ENCODE measurements at places on chromosomes 7 and 10.

DNA sequence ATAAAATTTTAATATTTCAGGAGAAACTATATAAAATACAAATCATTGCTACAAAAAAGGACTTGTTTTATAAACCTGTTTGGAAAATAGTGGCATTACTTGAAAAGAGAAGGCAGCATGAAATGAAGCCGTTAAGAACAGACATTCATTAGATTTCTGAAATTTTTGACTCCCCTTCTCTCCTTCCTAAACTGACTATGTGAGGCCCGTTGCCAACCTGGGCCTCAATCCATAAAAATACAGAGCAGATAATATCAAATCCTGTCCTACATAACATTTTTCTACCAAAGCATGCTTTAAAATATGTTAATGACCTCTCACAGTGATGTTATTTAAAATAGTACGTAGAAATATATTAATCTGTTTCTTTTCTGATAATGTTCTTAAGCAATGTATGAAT, 34.5 kb upstream of the ING3 start:
- no peak for DNase-seq

DNA sequence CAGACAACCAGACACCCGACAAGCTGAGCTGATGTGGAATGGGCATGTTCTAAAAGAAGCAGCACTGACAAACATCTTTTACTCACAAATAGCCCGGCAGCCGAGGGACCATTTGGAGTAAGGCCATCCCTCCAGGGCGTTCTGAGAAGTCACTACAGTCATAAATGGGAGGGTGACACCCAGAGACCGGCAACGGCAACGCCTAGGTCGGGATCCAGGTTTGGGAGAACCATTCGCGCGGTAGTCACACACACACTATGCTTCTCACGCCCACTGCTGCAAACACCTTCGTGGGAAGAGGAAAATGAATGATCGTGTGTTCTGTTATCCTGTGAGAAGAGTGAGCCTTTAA, 9.8 kb downstream of the TNS3 start:
- DNase-seq, result no peak

GRCh38 chr10:24571870-24572450, 151.7 kb downstream of the ARHGAP21 start:
- no peak for DNase-seq

DNA sequence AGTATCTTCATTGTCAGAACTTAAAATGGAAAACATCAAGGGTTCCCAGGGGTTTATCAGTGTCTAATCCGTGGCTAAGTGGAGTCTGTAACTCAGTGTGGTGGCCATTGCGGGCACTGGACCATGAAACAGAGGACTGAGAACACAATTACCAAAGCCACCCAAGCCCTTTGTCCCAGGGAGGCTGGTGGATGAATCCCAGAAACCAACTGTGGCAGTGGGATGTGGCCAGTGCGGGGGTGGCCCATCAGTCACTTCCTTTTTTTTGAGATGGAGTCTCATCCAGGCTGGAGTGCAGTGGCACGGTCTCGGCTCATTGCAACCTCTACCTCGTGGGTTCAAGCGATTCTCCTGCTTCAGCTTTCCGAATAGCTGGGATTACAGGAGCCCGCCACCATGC, 61.8 kb downstream of the TACC2 start:
- no peak for DNase-seq

GRCh38 chr7:219581-220150, 27.3 kb downstream of the FAM20C start:
- peak; percentile 53 for DNase-seq

GRCh38 chr7:84675633-84676034, 481.0 kb upstream of the SEMA3A start:
- DNase-seq, result no peak

DNA sequence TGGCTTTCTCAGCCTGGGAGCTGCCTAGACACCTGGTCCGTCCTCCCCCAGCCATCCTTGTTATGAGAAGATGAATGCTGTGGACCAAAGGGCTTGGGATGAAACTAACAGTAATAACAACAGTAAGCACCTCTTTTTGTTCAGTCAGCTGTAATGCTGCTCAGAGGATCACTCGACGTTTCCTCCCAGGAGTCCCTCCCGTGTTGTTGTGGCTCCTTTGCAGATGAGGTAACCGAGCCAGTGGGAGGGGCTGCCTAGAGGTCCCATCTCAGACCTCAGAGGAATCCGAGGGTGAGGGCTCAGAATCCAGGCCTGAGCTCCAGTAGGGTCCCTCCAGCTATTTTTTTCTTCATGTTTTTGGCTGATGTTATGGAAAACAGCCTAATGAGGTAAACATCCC, 145.1 kb downstream of the TMEM178B start:
- no peak for DNase-seq

DNA sequence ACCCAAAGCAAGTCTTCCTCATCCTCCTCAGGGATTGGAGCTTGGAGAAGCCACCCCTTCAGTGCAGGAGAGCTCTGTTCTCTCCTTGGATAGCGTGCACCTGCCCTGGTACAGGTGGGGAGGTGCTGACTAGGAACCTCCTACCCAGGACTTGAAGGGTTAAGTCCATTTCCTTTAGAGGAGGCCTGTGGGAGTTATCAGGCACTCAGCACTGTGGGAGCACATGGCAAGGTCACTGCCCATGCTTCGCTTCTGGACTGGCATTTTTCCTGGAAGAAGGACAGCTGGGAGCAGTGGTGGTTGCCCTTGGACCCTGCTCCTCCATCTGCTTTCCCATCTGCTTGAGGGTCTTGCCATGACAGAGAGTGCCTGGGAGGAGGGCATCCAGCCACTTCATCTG, 142.8 kb downstream of the CXCL12 start:
- DNase-seq, result no peak

- DNase-seq, result peak; percentile 30
These were observed 144.5 kb downstream of the NEURL1 start for GRCh38 chr10:103637927-103638557.

DNA sequence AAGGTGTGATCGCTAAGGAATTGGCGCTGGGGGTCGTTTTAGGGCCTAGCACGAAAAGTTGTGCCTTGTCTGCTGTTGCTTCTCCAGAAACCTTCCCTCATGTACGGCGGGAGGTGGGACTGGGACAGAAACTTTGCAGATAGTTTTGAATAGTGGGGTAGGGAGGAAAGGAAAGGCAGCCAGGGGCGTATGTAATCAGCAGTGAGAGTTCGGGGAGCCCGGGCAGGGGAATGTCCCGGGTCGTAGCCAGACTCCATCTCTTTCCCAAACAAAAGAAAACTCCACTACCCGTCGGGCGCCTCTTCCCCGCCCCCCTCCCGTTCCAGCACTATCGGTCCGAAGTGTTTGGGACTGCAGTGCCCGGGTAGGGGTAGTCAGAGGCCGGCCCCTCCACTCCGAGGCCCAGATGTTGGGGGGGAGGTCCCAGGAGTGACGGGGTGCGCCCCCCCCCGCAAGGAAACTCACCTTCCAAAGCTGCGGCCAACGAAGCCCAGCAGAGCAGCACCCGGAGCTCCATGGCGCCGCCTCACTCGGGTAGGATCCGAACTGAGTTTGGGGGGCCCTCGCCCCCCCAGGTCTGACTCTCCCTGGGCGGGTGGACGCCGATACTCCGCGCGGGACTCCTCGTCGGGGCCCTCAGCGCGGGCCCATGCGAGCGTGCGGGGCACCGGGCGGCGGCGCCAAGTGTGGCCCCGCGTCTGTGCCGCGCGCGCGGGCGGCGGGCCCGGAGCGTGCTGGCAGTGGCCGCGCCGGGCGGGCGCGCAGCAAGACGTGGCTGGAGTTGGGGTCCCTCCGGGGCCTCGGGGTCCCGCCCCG, 601 bp downstream of the EPHB4 start:
- no peak for DNase-seq

- no peak for DNase-seq
These were observed 174.4 kb downstream of the CREB5 start for GRCh38 chr7:28586736-28587135.

GRCh38 chr7:154871928-154872750, 130.8 kb downstream of the PAXIP1 start:
- no peak for DNase-seq

- no peak for DNase-seq
These were observed at the start of gene TMEM72 for GRCh38 chr10:44911081-44911540. TSS of gene TMEM72 (plus strand) at chr10:44911337. CDS start at chr10:44911513, 176 bp downstream.

GRCh38 chr10:77049896-77050295, 587.7 kb downstream of the KCNMA1 start:
- no peak for DNase-seq

DNA sequence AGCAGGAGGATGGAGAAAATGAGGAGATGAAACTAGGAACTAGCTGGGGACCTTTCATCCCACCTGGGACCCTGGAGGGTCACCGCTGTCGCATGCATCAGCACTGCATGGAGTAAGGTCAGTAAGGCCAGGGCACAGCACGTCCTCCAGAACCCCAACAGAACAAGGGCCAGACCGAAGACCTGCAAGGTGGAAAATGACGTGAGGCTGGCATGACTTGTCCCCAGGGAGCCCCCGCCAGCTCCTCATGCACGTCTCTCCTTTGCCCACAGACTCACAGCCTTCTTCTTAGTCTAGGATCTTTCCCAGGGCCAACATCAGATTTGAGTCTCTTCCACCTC, 4.7 kb downstream of the ZNF488 start:
- DNase-seq, result no peak

GRCh38 chr10:111107846-111108245, 31.0 kb downstream of the ADRA2A start:
- DNase-seq, result no peak

DNA sequence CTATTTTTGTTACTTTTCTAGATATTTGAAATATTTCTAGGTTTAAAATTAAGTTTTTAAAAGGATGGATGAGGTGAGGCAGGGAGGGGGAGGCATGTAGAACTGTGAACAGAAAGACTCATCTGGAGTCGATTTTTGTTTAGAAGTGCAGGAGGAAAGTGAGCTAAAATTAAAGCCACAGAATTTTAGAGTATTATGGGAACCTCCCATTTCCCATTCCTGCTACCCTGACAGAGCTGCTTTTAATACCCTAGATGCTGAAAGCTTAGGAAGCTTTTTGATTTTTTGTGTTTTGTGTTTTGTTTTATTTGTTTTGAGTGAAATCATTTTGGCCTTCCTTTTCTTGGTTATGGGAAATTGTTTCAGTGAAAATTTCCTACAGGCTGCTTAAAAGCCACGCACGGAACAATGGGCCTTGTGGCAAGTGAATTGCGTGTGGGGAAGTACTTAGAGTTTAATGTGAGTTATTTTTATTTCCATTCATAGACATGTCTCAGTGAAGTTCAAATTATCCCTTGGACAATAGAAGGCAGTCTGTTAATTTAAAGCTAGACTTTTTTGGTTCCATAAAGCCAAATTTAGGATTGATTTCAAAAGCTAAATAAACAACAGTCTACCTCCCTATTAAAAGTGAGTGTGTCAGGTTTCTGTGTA, 102.0 kb upstream of the HDAC9 start:
- no peak for DNase-seq

DNA sequence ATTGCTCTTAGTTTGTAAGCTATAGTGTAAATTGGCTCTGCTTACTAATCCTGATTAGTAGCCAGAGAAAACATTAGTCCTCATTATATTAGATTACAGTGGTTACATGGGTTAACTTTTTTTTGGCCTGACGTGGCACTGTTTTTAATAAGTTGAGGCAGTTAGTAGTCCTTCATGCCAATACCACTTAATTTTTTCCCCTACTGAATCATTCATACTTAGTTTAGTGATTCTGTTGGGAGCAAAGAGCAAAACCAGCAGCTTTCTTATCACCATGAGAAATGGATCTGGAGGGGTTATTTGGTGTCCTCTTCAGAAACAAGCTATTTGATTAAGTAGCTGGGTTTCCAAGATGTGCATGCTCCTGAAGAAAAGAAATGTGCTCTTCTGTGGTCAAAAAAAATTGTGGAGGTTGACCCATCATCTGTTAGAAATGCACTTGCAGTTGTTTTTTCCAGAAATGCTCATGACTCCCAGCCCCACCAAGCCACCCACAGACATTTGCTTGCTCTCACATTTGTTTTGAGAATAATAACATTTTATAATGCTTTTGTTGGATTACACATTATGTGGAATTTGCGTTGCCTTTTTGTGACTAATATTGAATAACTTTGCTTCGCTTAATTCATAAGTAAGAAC, 258.5 kb downstream of the HDAC9 start:
- DNase-seq, result no peak

GRCh38 chr7:23443974-23444373, 26.3 kb downstream of the IGF2BP3 start:
- no peak for DNase-seq

DNA sequence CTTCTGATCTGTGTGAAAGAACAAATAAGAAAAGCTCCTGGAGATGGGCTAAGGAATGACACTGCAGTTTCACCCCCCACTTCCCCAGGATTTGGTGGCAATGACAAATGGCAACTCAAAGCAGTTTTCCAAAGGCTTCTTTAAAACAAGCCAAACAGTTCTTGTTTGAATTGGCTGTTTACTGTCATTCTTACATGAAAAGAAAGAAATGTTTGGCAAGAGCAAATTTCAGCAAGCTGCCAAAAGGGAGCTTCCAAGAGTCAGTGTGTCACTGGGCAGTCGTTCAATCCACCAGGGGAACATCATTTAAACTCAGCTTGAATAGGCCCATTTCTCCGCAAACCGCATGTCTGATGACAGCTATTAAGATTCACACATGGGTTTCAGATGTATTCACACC, 119.0 kb upstream of the RHOBTB1 start:
- no peak for DNase-seq

GRCh38 chr7:158050441-158050977, 537.1 kb downstream of the PTPRN2 start:
- DNase-seq, result no peak

DNA sequence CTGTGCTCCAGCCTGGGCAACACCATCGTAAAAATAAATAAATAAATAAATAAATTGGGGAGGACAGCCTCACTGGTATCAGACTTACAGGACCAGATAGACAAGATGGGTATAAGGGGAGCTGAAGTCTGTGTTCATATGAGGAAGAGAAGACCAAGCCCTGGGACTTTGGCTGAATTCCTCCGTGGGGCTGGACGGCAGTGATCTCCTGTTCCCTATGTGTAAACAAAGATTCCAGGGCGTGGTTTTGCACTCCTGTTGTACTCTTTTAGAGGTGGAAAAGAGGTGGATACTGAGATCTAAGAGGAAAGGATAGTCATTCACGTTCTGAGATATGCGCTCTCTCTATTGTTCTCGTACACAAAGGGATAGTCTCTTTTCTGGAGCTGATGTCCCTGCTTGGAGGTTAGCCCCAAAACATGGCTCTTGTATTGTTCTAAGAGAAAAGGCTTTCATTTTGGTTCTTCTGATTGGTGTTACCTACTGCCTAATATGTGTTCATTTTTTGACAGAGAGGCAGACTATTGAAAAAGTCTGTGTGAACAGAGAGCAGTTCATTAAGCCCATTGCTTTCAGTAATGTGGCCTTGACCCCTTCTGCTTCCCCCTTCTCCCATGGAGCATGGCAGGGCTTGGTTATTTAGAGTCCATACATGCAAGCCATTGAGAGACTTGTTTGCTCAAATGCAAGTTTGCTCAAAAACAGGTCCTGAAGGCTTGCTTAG, 12.3 kb downstream of the KCTD7 start:
- no peak for DNase-seq

GRCh38 chr7:128888039-128888755, 22.3 kb downstream of the KCP start:
- DNase-seq, result no peak

- DNase-seq, result no peak
These were observed 183.1 kb downstream of the EXOC4 start for GRCh38 chr7:133436014-133436428.

- DNase-seq, result no peak
These were observed 80.8 kb downstream of the SEC23IP start for GRCh38 chr10:119973281-119973680.
